ENCODE measurements at places on chromosomes 13 and 19.

- no peak for DNase-seq
These were observed at the start of gene TMEM238 for GRCh38 chr19:55384131-55384919. TMEM238 (minus strand) TSS chr19:55384292; CDS start chr19:55384259, 33 bp downstream.

- no peak for DNase-seq
These were observed 21.4 kb upstream of the MICU2 start for GRCh38 chr13:21625366-21625765.

DNA sequence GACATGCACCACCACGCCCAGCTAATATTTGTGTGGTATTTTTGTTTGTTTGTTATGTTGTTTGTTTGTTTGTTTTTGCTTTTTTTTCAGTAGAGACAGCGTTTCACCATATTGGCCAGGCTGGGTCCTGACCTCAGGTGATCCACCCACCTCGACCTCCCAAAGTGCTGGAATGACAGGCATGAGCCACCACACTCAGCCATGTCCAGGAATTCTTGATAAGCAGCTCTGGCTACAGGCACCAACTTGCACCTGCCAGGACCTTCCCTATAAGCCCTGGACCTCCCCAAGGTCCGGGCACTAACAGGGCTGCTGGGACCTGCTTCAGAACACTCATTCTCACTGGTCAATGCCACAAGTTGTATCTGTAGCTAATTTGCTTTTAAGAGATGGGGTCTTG lies 48.7 kb downstream of the TINCR start:
- no peak for DNase-seq

DNA sequence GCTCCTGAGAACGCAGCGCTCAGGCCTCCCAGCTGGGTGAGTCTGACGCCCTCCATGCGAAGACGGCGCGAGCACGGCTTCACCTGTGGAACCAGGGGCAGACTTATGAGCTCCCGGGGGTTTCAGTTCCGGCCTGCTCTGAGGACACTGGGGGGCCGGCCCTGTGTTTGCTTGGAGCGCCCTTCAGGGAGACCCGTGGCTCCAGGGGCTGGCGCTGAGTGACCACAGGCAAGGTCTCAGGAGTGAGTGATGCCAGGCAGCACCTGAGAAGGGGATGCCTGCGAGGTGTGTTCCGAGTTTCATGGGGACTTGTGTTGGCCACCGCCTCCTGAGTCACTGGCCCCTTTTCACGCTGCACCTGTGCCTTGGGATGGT lies 4.5 kb downstream of the MCF2L start:
- DNase-seq = no peak

- no peak for DNase-seq
These were observed 223.6 kb downstream of the GPC6 start for GRCh38 chr13:93450191-93450621.

- no peak for DNase-seq
These were observed 3.2 kb downstream of the CPB2 start for GRCh38 chr13:46101484-46102254.

DNA sequence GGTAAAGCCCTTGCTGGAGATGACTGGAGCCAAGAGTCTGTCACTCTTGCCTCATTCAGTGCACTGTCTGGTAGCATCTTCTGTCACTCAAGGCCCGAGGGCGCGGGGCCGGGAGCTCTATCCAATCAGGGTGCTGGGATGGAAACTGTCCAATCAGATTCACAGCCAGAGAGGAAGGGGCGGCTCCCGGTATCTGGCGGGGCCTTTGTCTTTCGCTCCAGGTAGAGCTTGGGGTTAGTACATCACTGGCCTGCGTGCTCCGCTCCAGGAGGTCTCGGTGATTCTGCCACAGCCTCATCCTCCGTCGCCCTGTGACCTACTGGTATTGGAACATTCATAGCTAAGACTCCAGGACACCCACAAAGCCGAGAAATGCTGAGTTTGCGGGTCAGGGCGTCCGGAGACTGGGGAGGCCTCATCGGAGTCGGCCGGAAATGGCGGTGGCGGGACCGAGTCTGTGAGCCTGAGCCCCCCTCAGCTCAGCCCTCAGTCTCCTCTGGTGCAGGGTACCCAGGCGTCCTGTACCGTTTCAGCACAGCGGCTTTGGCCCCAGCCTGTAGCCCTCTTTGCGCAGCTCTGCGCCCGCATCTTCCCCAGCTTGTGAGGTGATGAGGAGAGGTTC lies 20.6 kb upstream of the ZNF430 start:
- peak; percentile 45 for DNase-seq

DNA sequence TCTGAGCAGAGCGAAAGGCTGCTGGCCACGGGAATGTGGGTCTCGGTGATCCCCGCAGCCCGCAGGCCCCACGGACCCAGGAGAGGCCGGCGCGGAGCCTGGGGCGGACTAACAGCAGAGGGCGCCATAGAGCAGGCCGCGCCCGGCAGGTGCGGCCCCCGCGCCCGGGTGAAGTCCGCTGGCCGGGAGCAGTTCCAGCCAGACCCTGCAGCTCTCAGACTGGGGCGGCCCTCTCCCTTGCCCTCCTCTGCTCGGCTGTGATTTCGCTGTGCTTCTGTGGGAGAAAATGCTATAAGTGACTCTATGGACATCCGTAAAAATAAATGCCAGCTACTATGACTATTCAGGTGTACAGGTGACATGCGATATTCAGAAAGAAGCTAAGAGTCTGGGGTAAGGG lies 37.7 kb downstream of the GSX1 start:
- DNase-seq = no peak

GRCh38 chr19:33348301-33349010 lies 25.1 kb upstream of the CEBPG start:
- no peak for DNase-seq

GRCh38 chr19:45403272-45403671 lies 1.6 kb downstream of the PPP1R13L start:
- DNase-seq = no peak

GRCh38 chr19:55353803-55354697 lies 469 bp downstream of the COX6B2 start:
- no peak for DNase-seq

DNA sequence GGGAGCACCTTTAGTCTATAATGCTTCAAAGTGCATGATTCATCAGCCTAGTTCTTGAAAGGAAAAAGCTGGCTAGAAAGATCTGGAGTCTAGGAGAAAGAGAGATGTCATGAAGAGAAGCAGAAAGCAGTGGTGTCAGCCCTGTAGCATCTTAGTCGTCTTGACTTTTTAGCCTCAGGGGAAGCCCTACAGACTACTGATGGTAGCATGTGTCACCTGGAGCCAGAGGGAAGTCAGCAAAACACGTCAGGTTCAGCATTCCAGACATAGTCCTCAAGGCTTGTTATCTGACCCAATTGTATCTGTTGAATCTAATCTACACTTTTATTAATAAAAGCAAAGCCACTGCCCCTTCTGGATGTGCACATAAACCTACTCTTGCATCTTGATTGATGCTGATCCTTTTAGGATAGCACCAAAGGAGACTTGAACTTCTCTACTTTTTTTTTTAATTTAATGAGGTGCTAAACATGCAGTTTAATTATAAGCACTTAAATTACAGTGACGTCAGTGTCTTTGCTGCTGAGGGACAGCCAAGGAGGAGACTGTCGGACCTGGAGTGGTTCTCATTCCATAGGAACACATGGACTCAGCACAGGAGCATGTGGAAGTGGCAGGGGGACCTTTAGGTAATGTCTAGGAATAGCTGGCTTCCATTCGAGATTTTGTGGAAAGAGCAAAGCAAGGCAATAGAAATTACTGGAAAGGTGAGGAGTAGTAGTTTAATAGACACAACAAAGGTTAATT lies 525.5 kb upstream of the SGCG start:
- no peak for DNase-seq

Measured in esophagus squamous epithelium (tissue), 5 donors.